ENCODE measurements at places on chromosomes 2 and 18.

DNA sequence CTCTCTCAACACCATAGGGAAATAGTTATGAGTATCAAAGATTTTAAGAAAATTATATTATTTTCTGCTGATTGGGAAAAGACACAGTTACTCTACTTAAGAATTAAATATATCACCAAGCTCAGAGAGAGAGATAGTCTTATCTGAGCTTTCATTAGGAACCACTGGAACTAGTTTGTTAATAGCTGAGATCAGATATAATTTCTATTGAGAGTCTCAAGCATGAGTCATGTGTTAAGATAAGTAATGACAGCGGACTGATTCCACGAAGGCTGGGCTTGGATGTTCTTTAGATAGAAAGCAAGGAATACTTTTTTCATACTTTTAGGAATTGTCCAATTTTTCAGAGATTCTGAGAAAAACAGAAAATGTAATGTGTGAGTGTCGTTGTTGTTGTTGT lies 44.4 kb upstream of the RBM44 start:
- no peak for DNase-seq

GRCh38 chr18:69291044-69291443 lies 109.6 kb upstream of the DOK6 start:
- no peak for DNase-seq

- DNase-seq = no peak
Measured at GRCh38 chr2:212692466-212692865, 153.9 kb upstream of the ERBB4 start.

DNA sequence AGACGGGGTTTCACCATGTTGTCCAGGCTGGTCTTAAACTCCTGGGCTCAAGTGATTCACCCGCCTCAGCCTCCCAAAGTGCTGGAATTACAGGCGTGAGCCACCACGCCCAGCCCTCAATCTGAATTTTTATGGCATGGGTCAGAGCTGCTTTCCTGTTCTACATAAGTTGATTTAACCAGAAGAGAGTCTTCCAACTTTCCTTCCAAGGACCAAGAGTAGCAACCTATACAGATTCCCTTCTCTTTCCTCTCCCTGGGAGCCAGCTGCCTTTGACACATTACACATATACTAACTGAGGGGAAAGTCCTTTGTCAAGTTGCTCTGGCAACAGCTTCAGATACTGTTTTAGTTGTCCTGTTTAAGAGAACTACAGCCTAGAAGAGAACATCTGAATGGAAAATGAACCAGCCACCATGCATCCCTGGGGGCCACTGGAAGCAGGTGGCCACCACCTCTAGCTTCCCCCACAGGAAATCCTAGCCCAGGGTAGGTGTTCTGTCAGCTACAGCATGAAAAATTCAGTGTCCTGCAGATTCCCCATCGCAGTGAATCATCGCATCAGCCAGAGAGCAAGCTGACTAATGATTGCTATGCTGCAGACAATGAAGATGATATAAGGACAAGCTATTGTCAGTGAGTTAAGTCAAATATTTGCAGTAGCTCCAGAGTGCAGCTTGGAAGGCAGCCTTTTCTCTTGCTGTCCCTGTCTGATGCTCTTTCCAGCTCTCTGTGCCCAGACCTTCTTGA lies 62.9 kb downstream of the POMC start:
- no peak for DNase-seq

GRCh38 chr2:9830685-9831410 lies 12.4 kb upstream of the TAF1B start:
- no peak for DNase-seq

- no peak for DNase-seq
Measured at GRCh38 chr2:226993171-226993570, 157.3 kb downstream of the RHBDD1 start.

GRCh38 chr2:197274349-197274748 lies 36.2 kb downstream of the ANKRD44 start:
- DNase-seq = no peak

DNA sequence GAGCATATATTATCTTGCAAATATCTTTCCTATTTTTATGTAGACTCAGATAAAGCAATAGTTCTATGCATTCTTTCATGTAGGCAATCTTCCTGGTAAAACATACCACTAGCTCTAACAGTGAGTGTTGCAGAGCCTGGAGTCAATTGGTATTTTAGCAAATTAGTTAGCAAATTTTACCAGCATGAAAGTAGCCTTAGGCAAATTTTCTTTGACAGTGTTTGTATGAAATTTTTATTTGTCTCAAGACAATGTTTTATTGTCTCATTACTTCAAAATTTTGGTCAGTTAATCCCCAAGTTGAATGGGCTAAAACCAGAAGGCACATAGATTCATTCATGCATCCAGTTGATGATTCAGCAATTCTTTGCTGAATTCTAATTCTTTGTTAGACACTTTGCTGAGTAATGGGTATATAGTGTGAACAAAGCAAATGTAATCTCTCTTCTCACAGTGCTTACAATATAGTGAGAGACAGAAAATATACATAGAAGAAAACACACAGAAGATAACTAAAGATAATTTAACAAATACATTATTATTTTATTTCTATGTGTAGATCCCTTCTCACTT lies 27.1 kb downstream of the SLC38A11 start:
- DNase-seq = no peak

DNA sequence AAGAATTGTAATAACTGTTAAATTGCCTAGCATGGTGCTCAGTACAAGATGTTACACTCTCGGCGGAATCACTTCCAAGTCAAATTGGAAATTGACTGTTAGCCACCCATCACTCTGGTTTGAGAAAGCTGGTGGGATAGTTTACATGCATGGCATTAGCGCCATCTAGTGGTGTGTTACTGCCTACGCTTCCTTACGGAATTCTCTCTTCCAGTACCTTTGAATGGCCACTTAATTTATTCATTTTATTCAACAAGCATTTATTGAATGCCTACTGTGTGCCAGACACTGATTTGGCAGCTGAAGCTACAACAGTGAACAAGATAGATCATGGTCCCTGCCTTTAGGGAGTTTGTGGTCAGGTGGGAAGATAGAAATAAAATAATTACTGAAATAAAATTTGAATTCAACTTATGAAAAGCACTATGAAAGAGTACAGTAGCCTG lies 171.2 kb downstream of the TMEM247 start:
- DNase-seq = peak; percentile 67

DNA sequence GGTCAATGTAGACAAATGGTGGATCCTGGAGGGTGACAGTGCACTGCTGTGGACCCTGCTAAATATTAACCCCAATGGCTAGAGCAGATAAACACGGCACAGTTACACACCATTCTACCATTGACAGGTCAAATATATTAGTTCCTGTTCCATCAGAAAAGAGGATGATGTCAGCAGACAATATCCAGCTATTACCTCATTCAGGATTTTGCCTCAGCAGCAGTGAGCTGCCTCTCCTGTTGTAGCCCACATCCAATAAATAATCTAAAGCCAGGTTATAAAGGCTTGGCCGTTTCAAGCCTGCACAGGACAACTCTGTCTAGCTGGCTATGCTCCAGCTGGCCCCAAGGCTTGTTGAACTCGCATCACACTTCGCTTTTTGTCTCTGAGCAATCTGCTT lies 31.6 kb upstream of the NETO1 start:
- DNase-seq = no peak

DNA sequence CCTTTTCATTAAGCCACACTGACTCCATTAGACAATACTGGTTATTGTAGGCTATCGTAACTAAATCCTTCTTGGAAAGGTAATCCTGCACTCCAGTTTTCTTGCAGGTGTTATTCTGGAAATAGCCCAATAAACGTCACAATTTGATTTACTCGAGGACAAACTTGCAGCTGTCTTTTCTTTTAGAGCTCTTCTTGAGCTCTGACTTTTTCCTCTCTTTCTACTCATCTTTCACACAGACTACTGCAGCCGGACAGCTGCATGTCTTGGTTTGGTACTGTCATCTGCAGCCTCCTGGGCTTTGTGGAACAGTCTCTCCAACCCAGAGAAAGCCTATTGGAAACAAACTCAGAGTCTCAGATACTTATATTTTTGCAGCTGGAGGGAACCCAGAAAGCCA lies 23.0 kb upstream of the MSGN1 start:
- no peak for DNase-seq

- DNase-seq = peak; percentile 81
Measured at GRCh38 chr2:64325852-64326577, 127.9 kb upstream of the LGALSL start.

GRCh38 chr2:131112529-131112928 lies 7.4 kb downstream of the PLEKHB2 start:
- DNase-seq = no peak

GRCh38 chr2:63364866-63365265 lies 223.4 kb downstream of the WDPCP start:
- no peak for DNase-seq

DNA sequence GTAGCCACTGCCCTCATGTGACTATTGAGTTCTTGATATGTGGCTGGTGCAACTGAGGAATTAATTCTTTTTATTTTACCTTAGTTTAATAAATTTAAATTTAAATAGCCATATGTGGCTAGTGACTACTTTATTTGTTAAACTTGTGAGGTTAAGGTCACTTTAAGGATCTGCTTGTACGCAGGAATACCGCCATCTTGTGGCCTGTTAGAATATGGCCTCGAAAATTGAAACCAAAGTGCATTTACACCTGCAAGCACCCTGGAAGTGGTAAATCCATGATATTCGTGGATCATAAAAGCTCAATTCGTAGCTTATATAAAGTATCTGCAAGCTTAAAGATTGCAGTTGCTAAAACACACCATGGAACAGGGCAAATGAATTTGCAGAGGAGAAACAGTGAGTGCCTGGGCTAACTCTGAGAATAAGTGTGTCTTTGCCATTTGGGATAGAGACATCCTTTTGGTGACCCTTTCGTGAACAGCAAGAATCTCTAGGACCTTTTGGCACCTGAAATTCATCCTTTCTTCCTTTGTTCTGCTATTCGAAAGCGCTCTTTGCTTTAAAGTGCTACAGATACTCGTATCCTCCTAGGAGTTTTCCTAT lies 59.9 kb upstream of the REG3A start:
- no peak for DNase-seq
